CD4-positive, alpha-beta T cell treated with Interferon gamma for 1 hour (primary cell): ENCODE measurements at places on chromosomes 7 and 10.

- no peak for DNase-seq
These were observed 19.0 kb upstream of the CYP3A43 start for GRCh38 chr7:99808766-99809165.

DNA sequence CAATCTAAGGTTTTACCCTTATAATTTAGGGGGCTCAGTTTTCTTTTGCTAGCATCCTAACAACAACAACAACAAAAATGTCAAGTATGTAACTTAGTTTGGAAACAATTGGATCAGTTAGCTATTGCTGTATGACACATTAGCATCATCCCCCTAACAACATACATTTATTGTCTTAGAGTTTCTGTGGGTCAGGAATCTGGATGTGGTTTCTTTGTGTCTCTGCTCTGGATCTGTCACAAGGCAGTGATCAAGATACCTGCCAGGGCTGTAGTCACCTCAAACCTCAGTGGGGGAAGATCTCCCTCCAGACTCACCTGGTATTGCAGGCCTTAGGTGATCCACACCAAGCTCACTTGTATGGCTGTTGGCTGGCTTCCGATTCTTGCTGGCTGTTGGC lies 18.3 kb downstream of the CREB5 start:
- DNase-seq: no peak

GRCh38 chr7:22082553-22082885 lies 136.8 kb upstream of the CDCA7L start:
- no peak for DNase-seq

DNA sequence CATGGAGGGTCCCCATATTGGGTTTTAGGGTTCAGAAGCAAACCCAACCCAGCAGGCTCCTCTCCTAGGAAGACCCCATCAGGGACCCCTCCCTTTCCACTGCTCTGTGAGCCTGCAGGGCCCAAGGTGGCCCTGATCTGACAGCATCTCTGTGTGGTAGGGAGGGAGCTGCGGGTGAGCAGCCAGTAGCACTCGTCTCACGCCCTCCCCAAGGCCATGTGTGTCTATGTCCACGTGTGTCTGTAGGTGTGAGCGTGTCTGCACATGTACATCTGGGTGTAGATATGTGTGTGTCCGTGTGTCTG lies 103.5 kb upstream of the FAM20C start:
- DNase-seq: no peak

- no peak for DNase-seq
These were observed 102.2 kb upstream of the ELMO1 start for GRCh38 chr7:37550872-37551271.

DNA sequence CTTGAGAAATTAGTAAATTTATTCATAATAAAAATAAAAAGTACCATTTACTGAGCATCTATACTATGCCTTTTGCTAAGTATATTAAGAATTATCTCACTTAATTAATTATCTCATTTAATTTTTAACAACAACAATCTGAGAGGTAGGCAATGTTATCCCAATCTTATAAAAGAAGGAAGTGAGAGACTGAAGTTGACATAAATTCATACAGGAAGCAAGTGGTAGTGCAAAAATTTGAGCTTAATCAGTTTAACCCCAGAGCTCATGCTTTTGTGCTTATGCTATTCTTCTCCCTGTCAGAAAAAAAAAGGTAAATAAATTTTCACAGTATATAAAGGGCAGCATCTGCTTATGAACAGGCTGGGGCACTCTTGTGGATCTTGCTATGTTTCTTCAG lies 2.7 kb upstream of the LIPF start:
- DNase-seq: no peak
